ENCODE measurements at places on chromosomes 1 and 21.

DNA sequence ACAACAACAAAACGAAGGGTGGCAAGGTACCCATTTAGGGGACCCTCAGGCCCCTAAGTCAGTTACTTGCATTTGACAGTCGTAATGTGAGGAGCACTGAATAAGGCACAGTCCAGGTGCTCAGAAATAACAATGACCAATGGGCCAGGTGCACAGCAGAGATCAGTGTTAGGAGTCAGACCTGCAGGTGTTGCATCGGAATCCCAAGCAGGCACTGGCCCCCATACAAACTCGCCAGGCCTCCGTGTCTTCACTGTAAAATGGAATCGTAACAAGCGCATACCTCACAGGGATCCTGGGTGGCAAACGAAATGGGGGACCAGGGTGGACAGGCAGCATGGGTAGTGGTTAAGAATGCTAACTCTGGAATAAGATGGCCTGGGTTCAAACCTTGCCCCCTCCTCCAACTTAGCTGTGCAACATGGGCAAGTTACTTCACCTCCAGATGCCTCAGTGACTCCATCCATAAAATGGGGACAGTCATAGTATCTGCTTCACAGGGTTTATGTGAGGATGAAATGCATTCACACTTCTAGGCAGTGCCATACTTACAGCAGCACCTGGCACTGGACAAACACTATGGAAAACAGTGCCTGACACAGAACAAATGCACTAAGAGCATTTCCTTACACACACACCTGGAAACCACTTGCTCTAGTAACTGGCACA is 20.2 kb downstream of the RCAN1 start:
- DNase-seq, result no peak

GRCh38 chr1:30477588-30477987 is 245.8 kb downstream of the MATN1 start:
- no peak for DNase-seq

DNA sequence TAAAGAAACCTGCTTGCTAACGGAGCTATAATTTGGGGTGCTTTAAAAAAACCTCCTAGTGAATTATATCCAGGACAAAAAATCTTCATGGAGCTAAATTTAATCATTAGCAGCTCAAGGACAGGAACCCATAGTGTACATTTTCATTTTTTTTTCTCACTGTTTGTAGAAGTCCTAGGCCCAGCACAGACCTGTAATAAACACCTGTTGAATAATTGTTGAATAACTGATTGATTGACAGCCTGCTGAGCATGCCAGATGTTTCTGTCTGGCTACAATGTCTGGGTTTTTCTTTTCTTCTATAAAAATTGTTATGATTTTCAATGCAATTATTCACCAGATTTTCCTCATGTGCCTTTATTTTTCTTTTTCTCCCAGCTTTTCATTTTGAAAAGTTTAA is 10.9 kb upstream of the GALNT2 start:
- DNase-seq, result no peak

DNA sequence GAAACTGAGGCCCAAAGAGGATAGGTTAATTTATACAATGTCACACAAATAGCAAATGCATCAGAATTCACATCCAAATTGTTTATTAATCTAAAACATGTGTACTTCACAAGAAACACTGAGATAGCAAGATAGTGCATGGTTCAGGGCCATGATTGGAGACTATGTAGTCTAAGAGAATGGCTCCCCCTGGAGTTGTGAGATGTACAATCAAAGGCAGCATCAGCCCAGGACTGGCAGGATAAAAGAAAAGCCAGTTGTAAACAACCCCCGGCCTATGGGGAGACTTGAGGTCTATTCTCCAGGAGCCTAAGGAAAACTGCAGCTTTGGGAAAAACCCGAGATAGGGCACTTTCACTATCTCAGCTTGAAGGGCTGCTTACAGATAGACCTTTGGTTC is 511.0 kb downstream of the OMA1 start:
- no peak for DNase-seq

- peak; percentile 94 for DNase-seq
These were observed at the start of gene KIF21B for GRCh38 chr1:201023517-201023902. KIF21B (minus strand) TSS chr1:201023714; CDS start chr1:201023383, 331 bp downstream.

DNA sequence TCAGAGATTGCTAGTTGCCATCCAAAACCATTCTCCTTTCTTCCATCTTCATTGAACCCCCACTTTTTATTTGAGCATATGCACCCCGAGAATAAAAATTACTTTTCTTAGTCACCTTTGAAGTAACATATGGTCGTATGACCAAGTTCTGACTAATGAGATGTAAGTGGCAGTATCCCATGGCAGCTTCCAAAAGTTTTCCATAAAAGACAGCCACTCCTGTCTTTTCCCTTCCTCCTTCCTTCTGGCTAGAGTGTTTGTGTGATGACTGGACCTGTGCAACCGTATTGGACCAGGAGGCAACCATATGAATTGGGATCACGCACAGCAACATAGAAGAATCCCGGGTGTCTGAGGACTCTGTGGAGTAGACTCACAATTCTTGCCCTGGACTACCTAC is 41.1 kb upstream of the CCSAP start:
- no peak for DNase-seq

- DNase-seq, result no peak
These were observed 353.4 kb upstream of the ZRANB2 start for GRCh38 chr1:71434240-71434639.

- DNase-seq, result no peak
These were observed 6.6 kb downstream of the SPATA21 start for GRCh38 chr1:16430606-16431005.

GRCh38 chr1:33462405-33463164 is 9.9 kb upstream of the ZSCAN20 start:
- no peak for DNase-seq

- DNase-seq, result no peak
These were observed 39.0 kb upstream of the TMEM52 start for GRCh38 chr1:1958071-1958541.

GRCh38 chr1:38444311-38444710 is 397.7 kb upstream of the POU3F1 start:
- DNase-seq, result no peak
